ENCODE measurements at places on chromosomes 1 and 21.

- no peak for DNase-seq
Observed at GRCh38 chr1:9751971-9752370, 71.8 kb downstream of the CLSTN1 start.

DNA sequence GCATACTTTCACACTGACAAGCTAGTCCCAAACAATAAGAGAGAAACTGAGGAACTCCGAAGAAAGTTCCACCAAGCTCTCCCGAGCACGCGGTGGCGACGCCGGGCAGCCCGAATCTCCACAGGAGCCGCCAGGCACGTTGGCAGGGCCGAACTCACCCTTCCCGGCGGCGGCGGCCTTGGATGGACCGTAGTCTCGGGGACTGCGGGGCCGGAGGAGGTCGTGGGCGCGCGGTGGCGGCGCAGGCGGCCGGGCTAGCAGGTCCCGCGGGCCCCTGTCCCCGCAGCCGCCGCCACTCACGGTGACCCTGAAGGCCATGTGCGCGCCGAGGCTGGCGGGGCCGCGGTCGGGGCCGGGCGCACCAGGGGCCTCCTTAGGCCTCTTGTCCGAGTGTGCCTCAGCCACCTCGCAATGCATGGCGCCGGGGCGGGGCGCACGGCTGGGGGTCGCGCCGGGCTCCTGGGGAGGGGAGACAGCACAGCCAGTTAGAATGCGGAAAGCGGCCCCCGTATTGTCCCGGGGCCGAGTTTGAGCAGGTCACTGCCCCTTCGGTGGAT lies 1.2 kb downstream of the GLIS1 start:
- DNase-seq: no peak

GRCh38 chr1:64744492-64745180 lies at the start of gene RAVER2:
Gene RAVER2, plus strand, starts transcription at chr1:64745075. Its CDS starts 98 bp downstream, at chr1:64745173.
- no peak for DNase-seq

- DNase-seq: no peak
Observed at GRCh38 chr1:243315893-243316292, 60.1 kb downstream of the SDCCAG8 start.

- no peak for DNase-seq
Observed at GRCh38 chr1:2966449-2967328, 54.6 kb upstream of the ACTRT2 start.

DNA sequence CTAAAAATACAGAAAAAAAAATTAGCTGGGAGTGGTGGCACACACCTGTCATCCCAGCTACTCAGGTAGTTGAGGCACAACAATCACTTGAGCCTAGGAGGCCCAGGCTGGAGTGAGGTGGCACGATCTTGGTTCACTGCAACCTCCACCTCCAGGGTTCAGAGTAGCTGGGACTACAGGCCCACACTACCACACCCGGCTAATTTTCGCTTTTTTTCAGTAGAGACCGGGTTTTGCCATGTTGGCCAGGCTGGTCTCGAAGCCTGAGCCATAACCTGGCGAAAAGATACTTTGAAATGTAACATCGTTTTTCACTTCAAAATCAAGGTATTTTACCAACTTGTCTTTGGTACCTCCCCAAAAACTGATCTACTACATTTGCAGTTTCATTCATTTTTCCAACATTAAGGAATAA lies 6.1 kb downstream of the GAS5 start:
- DNase-seq: no peak

All from cortex of kidney (tissue), 1 donor.